ENCODE measurements at places on chromosomes 4 and X. TPM values are rescaled to one million over a fixed set of nuclear protein-coding genes. Genes with fewer than 3 reads are reported as not detected.

FHDC1 gene
- total RNA-seq: 1.8 TPM

DNA sequence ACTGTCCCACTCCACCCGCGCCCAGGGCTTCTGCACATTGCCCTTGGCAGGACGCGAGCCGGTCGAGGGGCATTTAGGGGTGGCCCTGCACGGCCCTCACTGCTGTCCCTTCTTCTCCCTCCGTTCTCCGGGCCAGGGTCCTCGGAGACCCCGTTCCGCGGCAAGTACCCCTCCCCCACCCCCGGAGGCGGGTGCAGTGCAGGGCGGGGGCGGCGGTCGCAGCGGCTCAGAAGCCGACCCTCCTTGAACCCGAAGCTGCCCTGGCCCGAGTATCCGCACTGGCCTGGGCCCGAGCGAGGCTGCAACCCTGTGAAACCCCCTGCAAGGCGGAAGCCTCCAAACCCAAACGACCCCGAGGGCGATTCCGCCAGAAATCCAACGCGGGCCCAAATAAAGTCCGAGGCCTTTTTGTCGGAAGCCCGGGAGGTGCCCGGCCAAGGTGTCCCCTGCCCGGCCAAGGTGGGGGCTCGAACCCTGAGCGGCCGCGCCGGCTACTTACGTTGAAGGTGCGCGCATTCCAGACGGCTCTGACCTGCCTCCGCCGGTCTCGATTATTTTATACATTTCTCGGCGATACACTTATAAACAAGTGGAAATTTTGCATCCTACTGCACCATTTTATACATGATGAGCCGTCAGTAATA lies 53.1 kb upstream of the TMEM33 start:
- no peak for DNase-seq

DNA sequence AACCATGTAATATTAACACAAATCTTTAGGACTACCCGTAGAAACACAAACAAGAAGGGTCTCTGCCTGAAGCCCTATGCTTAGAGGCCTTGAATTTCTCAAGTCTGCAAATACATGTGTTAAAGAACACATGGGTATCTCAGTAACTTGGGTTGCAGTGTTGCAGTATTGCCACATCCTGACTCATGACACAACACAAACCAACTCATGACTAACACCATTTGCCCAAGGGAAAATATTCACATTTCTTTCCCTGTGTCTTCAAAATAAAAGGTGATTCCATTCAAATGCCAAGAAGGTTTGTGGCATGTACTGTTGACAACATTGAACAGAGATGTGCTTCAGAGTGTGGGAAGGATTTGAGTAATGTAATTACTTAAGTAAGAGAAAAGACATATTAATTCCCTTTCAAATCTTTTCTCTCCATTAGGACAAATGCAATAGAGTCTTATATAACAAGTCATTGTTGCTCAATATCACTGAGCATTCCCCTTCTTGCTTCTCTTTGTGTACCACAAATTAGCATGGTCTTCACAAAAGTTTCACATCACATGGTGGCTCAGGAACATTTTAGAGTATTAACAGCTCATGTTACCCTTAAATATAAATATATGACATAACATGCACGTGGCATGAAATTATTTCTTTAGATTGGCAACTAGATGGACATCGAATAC lies 487.1 kb downstream of the STPG2 start:
- no peak for DNase-seq

DNA sequence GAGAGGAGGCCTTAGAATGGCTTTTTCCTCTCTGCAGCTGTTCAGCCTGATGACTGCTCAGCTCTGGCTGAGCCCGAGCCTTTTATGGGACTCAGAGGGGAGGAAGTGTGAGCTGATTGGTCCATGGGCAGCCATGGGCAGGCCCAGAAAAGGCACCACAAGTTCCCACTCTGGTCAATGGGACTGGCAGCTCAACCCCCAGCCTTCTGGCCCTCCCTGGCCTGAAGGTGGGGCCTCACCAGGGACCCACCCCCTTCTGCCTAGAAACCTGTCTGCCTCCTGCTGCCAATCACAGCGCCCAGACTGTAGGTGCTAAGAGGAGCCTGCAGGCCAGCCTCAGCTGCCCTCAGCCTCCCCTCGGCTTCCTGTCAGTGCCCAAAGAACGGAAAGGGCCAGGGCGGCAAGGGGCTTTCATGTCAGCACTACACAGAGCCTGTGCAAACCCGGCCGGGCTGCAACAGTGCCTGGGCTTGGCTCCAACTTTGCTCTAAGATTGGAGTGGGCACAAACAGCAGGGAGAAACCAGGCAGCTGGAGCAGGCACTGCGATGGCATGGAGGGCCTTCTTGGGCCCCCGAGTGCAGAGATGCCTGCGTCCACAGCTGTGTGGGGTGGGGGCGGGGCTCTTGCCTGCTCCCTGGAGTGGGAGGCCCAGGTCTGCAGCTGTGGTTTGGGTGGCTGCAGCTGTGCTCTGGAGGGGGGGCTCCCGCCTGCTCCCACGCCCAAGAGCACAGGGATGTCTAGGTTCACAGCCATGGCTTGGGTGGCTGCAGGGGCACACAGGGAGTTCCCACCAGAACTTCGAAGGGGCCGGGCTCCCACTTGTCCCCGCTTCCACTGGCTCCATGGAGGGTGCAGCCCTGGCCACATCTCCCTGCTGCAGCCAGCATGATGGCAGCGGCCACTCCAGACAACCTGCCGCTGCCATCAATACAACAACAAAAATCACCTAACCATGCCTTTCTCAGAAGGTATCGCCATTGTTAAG lies 92.6 kb downstream of the NXF2 start:
- no peak for DNase-seq

SMPX gene
- total RNA-seq: 2.7 TPM

- no peak for DNase-seq
Measured at GRCh38 chr4:51855751-51856150, 12.8 kb downstream of the DCUN1D4 start.

DNA sequence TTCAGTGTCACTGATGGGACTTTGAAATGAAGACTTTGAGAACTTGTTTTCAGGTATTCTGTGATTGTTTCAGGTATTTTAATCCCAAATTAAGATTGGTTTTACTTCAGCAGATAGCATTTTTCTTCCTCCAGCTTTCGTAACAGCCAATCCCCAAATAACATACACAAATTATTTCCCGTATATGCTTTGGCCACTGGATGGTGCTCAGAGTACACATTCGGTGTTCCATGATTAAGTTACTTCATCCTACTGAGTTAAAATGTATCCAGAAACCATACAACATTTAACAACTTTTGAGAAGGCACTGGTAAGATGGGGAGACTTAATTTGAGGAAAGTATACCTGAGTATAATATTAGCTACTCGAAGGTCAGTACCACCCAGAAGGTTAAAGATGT lies 233.4 kb upstream of the FAM47A start:
- DNase-seq: no peak

- no peak for DNase-seq
Measured at GRCh38 chr4:149690726-149691125, 124.9 kb downstream of the IQCM start.

GRCh38 chrX:106404512-106404911 lies 207.3 kb upstream of the RADX start:
- DNase-seq: no peak

- no peak for DNase-seq
Measured at GRCh38 chr4:7171191-7171900, 21.0 kb upstream of the SORCS2 start.

DNA sequence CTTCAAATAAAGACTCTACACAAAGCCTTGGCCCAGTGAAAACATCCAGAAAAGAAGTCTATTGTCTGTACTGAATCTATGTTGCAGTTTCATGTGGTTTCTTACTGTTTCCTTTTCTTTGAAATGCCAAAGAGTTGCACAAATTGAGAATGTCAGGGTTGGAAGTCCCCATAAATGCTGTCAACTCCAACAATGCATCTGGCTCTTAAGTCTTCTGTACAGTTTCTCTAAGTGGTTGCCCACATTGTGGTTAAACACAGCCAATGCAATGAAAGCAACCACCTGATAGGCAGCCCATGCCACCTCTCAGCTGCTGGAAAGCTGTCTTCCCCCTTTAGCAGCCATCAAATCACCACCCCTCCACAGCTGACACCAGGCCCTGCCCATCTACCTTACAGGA lies 67.2 kb upstream of the C1GALT1C1 start:
- DNase-seq: no peak

DNA sequence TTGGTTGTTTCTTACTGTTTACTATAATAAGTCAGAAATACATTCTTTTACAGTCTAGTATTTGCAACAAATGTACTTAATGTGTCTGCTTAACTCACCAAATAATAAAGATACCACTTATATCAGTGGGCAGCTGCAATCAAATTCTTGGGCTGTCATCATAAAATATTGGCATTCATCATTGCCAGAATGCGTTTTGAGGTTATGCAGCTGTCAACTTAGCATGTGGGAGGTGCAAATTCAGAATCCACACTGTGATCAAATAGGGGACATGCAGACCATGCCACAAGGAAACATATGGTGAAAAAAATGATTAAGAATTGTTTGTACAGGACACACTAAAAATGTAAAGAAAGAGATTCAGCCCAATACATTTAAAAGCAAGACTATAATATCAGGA lies 86.5 kb downstream of the HCCS start:
- no peak for DNase-seq

DNA sequence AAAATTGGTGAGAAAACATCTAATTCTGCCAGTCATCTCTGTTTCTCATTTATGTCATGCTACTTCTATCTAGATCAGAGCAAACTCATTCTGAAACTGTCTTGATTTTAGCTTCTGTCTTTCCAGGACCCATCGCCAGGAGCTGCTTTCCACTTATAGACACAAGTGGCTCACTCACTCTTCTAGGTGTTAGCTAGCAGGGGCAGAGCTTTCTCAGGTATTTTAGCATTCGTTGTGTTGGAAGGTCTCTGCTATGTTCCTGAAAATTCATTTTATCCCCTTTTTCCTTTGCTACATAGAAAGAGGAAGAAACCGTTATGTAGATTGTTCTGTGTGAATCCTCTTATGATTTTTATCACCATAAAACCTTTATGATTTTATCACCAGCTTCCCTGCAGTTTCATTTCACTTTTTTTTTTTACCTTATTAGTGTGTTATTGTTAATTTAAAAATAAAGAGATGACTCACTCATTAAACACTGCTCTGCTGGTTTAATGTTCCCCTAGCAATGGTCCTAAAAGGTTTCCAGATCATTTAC lies 246.6 kb upstream of the AADAT start:
- no peak for DNase-seq

- no peak for DNase-seq
Measured at GRCh38 chr4:160414496-160414895, 1311.6 kb downstream of the RAPGEF2 start.

ZDHHC15 gene
- 3.6 TPM for total RNA-seq

GRCh38 chr4:154230091-154230490 lies 261.5 kb downstream of the DCHS2 start:
- DNase-seq: no peak

DNA sequence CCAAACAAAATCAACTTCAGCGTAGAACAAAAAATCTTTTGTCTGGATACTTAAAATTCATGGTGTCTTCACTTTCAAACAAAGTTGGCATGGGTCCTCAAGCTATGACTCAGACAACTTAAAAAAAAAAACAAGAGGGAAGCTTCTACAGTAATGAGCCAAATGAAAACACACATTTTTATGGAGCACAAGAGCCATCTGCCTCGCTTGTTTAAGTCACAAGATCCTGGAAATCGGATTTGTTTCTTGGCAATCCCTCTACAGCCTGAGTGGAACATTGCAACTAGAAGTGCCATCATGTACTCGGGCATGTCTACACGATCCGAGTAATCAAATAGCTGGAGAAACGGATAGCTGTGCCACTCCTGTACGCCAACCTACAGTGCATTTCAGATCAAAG lies 22.6 kb downstream of the LAMP2 start:
- no peak for DNase-seq

DNA sequence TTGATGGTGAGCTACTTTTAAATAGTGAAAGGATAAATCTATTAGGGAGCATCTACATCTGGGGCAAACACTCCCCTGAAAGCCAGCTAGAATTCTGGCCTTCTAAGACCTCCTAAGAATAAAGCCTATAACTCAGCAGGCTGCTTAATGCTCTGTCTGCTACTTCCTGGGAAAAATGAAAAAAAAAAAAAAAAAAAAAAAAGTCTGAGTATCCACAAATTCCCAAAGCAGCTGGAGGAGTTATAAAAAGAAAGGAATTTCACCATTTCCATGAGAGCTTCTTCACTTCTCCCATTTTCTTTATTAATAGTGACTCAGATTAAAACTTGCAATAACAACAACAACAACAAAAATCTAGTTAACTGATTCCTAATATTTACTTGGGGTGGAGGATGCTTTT lies 511.2 kb downstream of the INPP4B start:
- DNase-seq: no peak

GRCh38 chrX:110409925-110410324 lies 51.3 kb downstream of the RTL9 start:
- DNase-seq: no peak

DNA sequence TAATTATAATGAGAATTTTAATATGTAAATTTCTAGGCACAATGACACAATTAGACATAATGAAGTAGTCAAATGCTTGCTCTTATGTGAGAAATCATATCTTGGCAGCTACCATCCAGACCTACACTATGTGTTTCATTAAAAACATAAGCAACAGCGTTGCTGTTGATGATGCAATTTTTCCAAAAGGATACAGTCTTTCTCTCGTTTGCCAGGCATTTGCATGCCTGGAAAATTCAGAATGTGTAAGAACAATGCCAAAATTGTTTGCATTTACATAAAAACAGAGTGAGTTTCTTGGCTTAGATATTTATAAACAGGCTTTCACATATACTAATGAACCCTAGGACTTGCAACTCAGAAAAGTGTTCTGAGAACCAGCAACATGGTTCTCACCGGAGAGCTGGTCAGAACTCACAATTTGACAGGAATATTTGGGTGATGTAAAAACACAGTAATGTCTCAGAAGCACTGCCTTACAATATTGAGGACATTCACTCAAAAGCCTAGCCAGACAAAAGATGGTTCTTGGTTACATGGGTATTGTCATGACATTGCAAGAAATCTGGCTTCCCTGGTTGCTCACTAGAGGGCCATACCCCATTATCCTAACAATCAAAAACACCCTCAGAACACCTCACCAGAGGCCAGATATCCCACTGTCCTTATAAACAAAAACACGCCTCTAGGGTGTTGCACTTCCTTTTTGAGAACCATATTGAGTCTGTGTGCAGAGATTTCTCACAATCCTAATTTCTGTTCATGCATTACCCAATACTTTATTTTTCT lies 1029.0 kb upstream of the AGA start:
- no peak for DNase-seq

ZXDA gene
- total RNA-seq: 9.1 TPM

DNA sequence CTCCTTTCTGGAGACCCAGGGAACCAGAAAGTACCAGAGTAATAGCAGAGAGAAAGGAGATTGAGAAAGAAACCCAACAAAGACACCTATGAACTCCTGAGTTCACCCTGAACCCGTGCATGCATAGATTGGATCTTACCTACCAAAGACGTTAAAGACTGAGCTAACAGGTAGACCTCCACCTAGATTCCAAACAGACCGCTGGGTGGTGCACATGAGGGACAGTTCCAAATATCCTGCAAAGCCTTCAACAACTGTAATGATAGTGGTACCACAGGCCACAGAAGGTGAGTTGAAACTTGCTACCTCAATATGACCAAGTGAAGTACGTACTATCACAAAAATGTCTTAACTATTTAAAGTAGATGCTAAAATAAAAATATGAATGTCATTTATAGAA lies 34.0 kb upstream of the NR0B1 start:
- no peak for DNase-seq
